ENCODE measurements at places on chromosomes 7 and 10. TPM values are rescaled to one million over a fixed set of nuclear protein-coding genes. Genes with fewer than 3 reads are reported as not detected.

The GNAT3 gene
- total RNA-seq = not detected

The RABGEF1 gene
- 25.2 TPM for total RNA-seq

The TAS2R4 gene
- total RNA-seq = 0.41 TPM

The CTAGE6 gene
- not detected for total RNA-seq

The TRAPPC14 gene
- total RNA-seq = 20.4 TPM

The OR6V1 gene
- total RNA-seq = 0.85 TPM

The RNF148 gene
- 0.23 TPM for total RNA-seq

The CC2D2B gene
- 1.5 TPM for total RNA-seq

The UNCX gene
- 0.38 TPM for total RNA-seq

The GNG11 gene
- total RNA-seq = 19.9 TPM

The CREB5 gene
- total RNA-seq = 49.2 TPM

The SLC25A28 gene
- 51.9 TPM for total RNA-seq

The AKR1C8 gene
- not detected for total RNA-seq

The PLA2G12B gene
- total RNA-seq = 0.27 TPM

The SLC4A2 gene
- total RNA-seq = 165 TPM

The BBIP1 gene
- total RNA-seq = 38.9 TPM

The ABCB1 gene
- total RNA-seq = 5.6 TPM

The TRIM74 gene
- total RNA-seq = 1.4 TPM

The ZNF488 gene
- 0.62 TPM for total RNA-seq

The FAM25G gene
- total RNA-seq = not detected

The PHF14 gene
- 70.9 TPM for total RNA-seq

The NOM1 gene
- total RNA-seq = 10.6 TPM

The SEC23IP gene
- total RNA-seq = 44.7 TPM

The IL2RA gene
- 0.16 TPM for total RNA-seq

The ZNF425 gene
- 3.4 TPM for total RNA-seq

The GTF2IRD2 gene
- 10.6 TPM for total RNA-seq

The CUBN gene
- 31.6 TPM for total RNA-seq

The DYNC1I1 gene
- 15.7 TPM for total RNA-seq

The CALY gene
- 8.7 TPM for total RNA-seq

The TMEM236 gene
- 0.20 TPM for total RNA-seq

The FGL2 gene
- total RNA-seq = 0.04 TPM

The MKI67 gene
- total RNA-seq = 38.2 TPM

The UBTD1 gene
- 3.6 TPM for total RNA-seq

The ARPC1B gene
- total RNA-seq = 396 TPM

The LOXL4 gene
- total RNA-seq = 2.2 TPM

The CCL24 gene
- total RNA-seq = not detected

The CHCHD2 gene
- total RNA-seq = 436 TPM

The PLCE1 gene
- total RNA-seq = 4.6 TPM

The UFSP1 gene
- total RNA-seq = 4.0 TPM

The LRRC17 gene
- total RNA-seq = 2.6 TPM

The PPP1R17 gene
- 8.5 TPM for total RNA-seq

The PTER gene
- 3.5 TPM for total RNA-seq

The GDF2 gene
- total RNA-seq = not detected

The SLC18A2 gene
- 0.11 TPM for total RNA-seq

The CADPS2 gene
- 3.1 TPM for total RNA-seq

The TSPAN12 gene
- total RNA-seq = 2.9 TPM

The SPRN gene
- total RNA-seq = 3.6 TPM

Measured in motor neuron (in vitro differentiated cells).